Amniotic epithelial cell (primary cell): ENCODE measurements at places on chromosomes 2 and 18.

DNA sequence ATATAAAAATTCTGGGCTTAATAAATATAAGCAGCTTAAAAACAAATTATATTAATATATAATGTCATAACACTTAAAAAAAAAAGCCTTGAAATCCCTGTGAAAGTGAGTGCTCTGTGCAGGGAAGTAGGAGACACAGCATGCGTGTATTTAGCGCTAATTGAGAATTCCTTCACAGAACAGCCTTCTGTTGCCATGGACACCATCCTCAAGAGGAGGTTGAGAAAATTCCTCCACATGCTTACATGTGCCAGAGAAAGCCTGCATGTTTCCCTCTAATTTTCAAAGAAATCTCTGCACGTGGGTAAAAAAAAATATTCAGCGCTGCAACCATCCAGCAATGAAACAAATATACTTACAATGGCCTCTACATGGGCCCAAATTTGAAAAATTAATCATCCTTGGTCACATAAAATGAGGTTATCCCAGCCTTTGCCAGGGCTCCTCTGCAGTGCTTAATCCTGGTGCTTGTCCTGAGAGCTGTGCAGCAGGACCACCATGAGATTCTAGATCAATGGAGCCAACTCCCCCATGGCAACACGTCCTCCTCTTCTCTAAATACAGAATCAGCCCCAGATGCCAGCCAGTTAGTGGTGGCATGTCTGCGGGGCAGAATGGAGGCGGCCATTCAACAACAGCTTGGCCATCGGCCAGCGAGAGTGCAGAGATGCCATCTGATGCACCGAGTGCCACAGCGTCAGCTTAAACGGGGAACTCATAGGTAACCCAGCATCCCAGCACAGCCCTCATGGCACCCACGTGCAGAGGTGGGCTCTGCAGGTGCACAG is 228.0 kb downstream of the MYT1L start:
- DNase-seq: no peak

DNA sequence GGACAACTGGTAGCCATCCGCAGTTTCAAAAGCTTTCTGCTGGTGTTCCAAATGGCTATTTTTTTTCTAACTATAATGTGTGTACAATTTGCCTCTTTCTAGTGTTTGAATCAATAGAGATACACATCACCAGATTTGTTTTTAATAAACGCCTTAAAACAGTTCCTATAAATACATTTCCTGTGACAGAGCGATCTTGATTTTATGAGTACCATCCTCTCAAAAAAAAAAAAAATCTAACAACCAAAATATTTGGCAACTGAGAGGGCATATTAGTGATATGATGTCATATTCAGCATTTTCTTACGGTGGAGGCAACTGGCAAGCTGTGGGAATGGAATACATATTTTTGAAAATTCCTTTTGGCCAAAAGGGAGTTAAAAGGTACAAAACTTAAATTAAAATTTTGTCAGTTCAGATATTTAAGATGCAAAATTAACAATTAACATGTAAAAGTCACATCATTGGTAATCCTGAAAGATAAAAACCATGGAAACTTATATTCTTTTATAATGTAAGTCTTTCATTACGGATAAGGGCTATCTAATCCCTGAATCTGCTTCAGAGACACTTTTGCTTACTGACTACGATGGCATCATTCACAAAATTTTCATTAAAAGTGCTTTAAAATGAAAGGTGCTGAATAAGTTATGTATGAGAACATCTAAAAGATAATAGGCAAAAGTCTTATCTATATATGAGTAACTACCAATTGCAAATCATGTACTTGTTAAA is 268.4 kb downstream of the TCF4 start:
- peak; percentile 32 for DNase-seq

- DNase-seq: peak; percentile 79
Measured at GRCh38 chr2:217599906-217600305, 402.9 kb downstream of the TNS1 start.

DNA sequence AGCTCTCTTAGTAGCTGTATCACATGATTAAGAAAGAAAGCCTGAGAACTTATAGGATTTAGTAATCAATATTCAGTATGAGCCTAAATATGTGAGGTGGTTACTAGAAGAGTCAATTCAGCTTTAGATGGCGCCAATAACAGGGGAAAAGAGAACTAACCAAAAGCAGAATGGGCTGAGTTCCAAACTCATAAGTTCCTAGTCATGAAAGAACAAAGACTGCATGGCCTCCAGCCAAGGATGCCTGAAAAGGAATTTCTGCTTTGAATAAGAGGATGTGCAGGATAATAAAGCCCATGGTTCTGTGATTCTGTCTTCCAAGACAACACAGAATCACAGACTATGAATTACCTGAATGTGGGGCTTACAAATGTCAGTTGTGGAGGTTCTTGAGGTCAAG is 196.5 kb downstream of the SATB2 start:
- no peak for DNase-seq

GRCh38 chr18:33653231-33653630 is 75.2 kb downstream of the ASXL3 start:
- DNase-seq: no peak

DNA sequence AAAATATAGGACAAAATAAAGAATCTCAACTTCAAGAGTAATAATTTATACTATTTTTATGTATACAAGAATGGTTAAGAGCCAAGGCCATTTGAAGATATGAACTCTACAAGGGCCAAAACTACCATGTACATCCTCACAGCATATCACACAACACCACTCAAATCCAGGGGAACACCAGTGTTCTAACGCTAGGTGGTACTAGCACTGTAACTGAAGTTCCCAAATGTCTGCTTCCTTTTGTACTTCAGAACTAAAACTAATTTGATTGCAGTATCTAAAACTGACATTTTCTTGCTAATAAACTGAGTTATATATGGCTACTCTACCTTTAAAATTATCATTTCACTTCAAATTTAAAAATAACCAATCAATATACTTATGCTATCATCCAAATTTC is 47.0 kb downstream of the REV1 start:
- DNase-seq: no peak

- DNase-seq: no peak
Measured at GRCh38 chr2:133680343-133681049, 112.2 kb upstream of the NCKAP5 start.

- no peak for DNase-seq
Measured at GRCh38 chr2:152492131-152492530, 157.2 kb downstream of the FMNL2 start.

- DNase-seq: no peak
Measured at GRCh38 chr18:8803957-8804356, 98.6 kb downstream of the MTCL1 start.

DNA sequence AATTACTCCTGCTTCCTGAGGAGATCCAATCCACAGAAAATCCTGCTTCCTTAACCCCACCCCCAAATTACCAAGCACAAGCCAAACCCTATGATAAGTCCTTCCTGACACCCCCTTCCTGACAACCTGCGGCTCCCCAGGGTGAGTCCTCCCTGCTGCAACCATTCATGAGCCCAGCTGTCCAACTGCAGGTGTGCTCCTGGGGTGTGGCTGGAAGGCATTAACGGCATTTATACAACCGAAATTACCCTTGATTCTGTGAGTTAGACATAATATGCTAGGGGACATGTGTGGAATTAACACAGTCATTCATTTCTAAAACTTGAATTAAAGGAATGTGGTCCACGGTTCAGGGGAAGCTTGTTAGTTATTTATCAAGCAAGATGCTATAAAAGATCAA is 119.0 kb upstream of the ALKAL2 start:
- DNase-seq: no peak

- DNase-seq: no peak
Measured at GRCh38 chr2:125870746-125871145, 785.2 kb upstream of the GYPC start.

DNA sequence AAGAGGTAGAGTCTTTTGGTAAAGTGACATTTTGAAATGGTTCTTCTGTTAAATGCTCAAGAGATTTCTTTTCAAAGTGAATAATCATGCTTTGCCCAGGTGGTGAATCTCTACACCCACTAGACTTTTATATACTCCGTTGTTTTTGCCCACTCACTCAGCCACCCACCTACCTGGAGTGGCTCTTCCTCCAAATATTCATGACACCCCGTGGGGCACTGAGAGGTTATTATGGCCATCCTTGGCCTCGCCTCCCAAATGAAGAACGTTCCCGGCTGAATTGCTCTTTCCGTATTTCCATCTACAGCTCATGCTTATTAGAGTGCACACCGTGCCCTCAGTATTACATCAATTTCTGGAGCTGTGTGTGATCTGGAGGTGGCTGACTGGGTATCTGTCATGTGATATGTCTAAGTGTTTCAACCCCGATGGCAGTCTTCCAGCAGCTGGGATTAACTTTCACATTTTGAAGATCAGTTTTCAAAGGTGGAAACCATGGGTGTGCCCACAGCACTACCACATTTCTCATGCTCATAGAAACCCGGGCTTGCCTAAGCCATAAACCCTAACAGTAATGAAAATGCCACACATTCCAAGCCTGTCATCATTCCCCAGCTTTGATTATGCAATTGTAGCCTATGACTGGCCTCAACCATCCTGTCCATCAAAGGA is 406.6 kb upstream of the MMADHC start:
- DNase-seq: peak; percentile 92

- no peak for DNase-seq
Measured at GRCh38 chr2:177073611-177074010, 139.0 kb upstream of the HNRNPA3 start.

- DNase-seq: no peak
Measured at GRCh38 chr2:103785432-103785831, 1023.6 kb downstream of the TMEM182 start.

GRCh38 chr18:8229040-8229439 is 380.2 kb upstream of the RAB12 start:
- DNase-seq: no peak
